Activated T-helper 2 cell treated with anti-CD3 and anti-CD28 coated beads, Interferon-gamma antibody, Interleukin-2, Interleukin-4, amounts not matched to agents 10 μg/mL and 5 μg/mL and 100 μg/mL, durations not matched to agents 14 hours and 24 hours and 36 hours (primary cell): ENCODE measurements at places on chromosomes 16 and 17.

GRCh38 chr17:48127371-48128051 is 19.9 kb downstream of the SNX11 start:
- DNase-seq: no peak

- DNase-seq: no peak
Measured at GRCh38 chr16:1762196-1762878, 9.0 kb downstream of the NME3 start.

DNA sequence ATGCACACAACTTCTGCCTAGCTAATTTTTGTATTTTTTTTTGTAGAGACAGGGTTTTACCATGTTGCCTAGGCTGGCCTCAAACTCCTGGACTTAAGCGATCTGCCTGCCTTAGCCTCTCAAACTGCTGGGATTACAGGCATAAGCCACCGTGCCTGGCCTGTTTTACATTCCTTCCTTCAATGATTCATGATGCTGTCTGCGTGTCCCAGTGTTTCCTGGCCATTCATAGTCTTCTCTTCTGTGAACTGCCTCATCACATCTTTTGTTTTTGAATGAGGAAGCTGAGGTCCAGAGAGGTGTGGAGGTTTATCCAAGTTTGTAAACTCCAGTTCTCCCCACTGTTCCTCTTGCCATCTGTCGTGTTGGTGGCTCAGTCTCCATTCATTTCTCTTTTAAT is 64.5 kb upstream of the MED9 start:
- no peak for DNase-seq

GRCh38 chr17:41717408-41718286 is 5.5 kb downstream of the GAST start:
- DNase-seq: no peak

- DNase-seq: no peak
Measured at GRCh38 chr16:55443434-55444346, 35.3 kb upstream of the MMP2 start.

DNA sequence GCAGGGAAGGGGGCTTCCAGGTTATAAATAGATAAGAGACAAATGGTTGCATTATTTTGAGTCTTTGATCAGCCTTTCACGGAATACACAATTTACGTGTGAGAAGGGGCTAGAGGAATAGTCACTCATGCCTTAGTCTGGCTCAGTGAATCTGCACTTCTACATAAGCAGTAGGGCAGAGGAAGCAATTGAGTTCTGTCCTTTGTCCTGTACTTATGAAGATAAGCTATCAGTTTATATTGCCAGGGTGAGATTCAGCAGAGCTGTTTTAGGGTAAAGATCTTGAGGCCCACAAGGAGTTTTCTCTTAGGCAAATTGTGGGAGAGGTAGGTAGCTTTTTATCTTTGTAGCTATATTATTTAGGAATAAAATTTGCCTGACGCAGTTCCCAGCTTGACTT is 33.3 kb downstream of the TOM1L1 start:
- DNase-seq: no peak
